ENCODE measurements at places on chromosomes 3 and 15. TPM values are rescaled to one million over a fixed set of nuclear protein-coding genes. Genes with fewer than 3 reads are reported as not detected.

Gene VEPH1
- total RNA-seq = 139 TPM

- no peak for DNase-seq
Observed at GRCh38 chr3:54647721-54648120, 280.1 kb downstream of the LRTM1 start.

DNA sequence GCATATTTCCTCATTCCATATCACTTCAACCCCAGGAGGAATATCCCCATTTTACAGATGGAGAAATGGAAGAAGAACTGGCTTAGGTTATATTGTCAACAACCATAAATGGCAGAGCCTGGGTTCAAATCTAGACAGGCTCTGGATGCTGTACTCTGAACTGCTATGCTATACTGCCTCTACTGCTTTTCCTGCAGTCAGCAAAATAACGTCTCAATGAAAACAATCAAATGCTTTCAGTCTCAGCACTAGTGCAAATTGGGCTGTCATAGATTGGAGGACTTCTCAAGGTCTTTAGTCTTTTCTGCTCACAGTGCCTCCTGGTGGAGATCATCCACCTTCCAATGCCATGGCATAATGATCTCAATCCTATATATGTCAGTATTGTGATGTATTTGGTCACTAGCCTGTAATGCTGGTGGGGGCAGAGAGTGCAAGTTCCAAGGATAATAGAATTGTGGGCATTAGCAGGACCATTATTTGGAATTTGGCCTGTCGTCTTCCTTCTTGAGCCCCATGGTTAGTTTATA, 285.0 kb downstream of the CLSTN2 start:
- DNase-seq = no peak

DNA sequence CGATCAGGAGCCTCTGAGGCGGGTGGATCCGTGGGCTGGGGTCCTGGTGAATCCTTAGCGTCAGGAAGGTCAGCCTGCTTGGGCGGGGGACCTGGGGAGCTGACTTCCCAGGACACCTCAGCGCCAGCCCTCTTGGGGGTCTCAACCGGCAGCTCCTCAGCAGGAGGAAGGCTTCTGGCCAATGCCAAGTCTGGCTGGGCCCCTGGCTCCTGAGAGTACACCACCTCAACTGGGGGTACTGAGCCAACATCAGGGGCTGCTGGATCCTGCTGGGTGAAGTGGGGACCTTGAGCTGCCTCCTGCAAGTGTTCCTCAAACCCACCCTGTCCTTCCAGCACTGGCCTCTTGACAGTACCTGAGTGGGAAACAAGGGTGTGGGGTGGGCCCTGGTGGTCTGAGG, 3.1 kb downstream of the PRRT3 start:
- DNase-seq = no peak

GRCh38 chr15:93929375-93930094, 301.8 kb upstream of the MCTP2 start:
- DNase-seq = no peak

- no peak for DNase-seq
Observed at GRCh38 chr3:173970281-173970680, 572.7 kb downstream of the NLGN1 start.

DNA sequence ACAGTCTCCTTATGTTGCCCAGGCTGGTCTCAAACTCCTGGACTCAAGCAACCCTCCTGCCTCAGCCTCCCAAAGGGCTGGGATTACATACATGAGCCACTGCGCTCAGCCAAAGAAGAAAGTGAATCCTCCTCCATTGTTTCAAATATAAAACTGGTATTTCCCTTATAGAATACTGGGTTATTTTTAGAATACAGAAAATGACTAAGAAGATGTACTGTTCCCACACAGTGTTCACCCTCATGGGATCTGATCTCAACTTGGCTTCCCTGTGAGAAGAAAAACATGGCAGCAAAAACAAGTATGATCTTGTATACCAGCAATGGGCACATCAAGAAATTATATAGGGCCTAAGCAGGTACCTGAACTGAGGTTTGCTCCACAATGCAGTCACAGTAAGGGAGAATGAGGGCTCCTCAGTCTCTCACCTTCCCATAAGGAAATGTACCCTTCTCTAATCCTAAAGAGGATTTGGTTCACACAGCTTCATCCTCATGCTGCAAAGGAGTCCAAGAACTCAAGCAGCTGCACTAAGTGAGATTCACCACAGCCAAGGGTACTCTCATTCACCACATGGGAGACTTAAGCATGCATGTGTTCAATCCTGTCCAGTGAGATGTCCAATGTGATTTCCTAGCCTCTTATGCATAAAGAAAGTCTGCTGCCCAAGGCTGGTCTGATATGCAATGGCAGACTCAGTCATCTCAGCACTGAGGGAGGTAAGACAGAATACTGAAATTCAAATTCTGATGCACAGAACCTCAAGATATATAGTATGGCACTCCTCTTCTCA, 25.8 kb downstream of the USP4 start:
- no peak for DNase-seq

Gene USF3
- total RNA-seq = 22.2 TPM

Gene SCG3
- 0.17 TPM for total RNA-seq

Gene PEX11A
- total RNA-seq = 9.1 TPM

GRCh38 chr15:33808720-33809457, 159.4 kb upstream of the CHRM5 start:
- DNase-seq = no peak

Measured in upper lobe of right lung (tissue), 1 donor.